IPS DF 19.7 (cell line): ENCODE measurements at places on chromosomes 7 and 10.

- no peak for DNase-seq
Measured at GRCh38 chr7:27180431-27181420, 4.3 kb downstream of the HOXA11 start.

DNA sequence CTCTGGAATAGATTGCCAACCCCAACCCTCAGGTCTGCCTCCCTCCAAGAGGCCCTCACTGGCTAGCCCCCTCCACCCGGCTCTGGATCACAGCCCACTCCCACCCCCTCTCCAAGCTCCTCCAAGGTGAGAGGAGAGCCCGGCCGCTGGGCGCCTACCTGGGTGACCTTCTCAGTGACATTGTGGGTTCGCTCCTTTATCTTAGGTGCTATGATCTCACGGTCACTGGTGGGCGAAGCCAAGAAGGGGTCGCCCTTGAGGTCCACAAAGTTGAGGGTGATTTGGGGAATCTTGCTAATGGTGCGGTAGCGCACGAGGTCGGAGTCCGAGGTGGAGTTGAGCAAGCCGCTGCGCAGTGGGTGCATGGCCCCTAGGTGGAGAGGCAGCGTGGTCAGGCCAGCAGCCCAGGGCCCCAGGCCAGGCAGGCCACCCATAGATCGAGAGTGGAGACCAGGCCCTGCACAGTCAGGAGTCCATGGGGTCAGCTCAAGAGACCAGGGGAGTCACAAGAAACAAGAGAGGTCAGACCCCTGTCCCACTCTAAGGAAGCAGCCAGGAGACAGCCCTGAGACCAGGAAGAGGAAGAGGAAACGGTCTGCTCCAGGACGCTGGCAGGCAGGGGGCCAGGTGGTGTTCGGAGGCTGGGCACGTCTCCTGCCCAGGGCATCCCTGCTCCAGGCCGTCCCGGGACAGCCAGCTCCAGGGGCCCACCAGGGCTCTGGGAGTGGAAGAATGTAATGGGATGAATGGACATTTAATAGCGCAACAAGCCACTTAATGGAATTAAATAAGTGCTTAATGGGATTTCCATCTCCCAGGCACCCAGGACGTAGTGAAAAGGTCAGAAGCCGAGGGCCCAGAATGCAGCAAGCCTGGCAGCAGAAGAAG, 20.7 kb downstream of the KCNH2 start:
- DNase-seq = no peak

- no peak for DNase-seq
Measured at GRCh38 chr7:20032741-20033140, 184.4 kb downstream of the MACC1 start.

DNA sequence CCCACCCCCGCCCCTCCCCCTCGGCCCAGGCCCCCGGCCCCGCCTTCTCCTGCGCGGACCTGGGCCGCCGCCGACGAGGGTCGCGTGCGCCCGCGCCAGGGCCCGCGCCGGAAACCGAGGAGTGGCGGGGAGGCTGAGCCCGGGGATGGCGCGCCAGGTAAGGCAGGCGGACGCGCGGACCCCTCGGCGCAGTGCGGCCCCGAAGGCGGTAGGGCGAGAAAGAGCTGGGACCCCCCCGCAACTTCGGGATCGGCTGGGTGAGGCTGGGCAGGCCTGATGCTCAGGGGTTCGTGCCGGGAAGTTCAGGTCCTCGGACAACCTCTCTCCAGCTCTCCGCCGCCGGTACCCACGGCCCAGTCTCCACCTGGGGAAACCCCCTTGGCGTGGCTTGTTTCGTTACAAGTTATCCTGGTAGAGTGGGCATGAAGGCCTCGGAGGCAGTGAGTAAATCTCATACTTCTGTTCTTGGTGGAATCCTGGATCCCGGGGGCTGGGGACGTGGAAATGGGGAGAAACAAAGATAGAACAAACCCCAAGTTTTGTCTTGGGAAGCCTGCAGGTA, 58.4 kb downstream of the ZNF467 start:
- no peak for DNase-seq

DNA sequence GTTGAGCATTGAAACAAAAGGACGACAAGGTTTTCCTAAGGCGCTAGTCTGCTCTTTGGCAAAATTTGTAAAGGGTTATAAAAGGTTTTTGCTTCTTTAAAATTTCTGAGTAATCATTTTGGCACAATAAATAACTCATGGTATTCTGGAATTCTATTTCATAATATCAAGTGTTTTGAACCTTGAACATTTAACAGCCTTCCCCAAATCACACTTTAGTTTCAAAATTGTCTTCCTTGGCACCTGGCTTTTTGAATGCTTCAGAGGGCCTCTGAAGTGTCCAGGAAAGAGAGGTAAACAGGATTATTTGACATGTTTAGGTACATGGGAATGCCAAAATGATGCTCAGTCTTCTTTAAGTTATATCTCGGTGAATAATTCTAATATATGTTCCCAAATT, 220.8 kb downstream of the PHF14 start:
- DNase-seq = no peak

DNA sequence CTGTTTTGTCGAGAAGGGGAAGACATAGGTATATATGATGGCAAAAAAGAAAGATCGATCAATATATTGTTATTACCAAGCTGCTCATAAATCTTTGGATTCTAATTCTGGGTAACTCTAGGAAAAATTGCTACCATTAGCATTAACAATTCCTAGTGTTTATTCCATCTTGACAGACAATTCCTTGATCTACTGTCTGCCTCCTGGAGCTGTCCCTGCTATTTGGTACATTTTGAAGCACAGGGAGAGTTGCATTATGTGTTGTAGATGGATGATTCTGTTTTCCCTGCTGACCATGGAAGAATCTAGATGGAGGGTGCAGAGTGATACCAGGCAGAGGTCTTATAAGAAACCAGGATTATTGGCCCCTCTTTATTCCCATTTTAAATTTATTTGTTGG, 29.1 kb upstream of the SEM1 start:
- DNase-seq = no peak

DNA sequence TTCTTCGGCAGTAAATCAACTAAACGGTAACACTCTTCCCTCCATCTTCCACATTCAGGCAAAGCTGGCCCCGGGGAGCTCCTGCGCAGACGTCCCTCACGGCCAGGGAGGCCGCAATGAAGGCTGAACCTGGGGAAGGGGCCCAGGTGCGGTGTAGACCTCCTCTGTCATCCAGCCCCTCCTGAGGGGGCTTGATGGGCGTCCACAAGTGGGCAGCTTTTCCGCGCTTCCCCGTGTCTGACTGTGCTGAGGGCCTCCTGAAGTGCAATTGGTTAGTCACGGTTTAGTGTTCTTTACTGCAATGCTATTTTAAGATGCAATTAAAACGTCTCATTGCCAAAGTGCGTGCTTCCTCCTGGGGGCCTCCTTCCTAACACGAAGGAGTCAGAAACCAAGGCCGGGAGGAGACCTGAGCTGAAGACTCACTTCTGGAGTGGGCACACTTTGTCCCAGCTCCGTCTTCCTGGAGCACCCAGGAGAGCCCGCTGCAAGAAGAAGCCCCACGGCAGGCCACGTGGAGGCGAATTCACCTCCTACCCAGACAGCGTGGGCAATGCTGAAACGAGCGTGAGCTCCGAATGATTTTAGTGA, 173.3 kb downstream of the ELFN1 start:
- DNase-seq = no peak

DNA sequence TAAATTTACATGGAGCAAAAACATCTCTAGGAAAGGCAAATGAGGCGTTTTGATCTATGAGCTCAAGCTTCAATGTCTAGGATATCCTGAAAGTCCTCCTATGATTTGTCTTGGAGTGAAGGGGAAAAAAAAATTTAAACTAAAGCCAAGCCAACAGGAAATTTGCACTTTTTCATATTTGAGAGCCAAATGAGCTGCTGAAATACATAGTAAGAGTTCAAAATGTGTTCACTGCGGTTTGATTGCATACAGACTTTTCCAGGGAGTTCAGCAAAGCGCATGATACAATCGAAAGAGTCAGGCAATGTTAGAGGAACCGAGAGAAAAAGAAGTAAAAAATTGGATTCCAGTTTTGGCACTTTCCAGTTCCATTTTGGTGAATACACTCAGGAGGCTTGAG, 633.4 kb upstream of the MGMT start:
- DNase-seq = no peak

GRCh38 chr10:69636273-69636575, 6.2 kb downstream of the FAM241B start:
- no peak for DNase-seq

GRCh38 chr7:52995676-52996075, 39.8 kb upstream of the POM121L12 start:
- no peak for DNase-seq

- no peak for DNase-seq
Measured at GRCh38 chr10:61529208-61529607, 76.0 kb upstream of the TMEM26 start.

DNA sequence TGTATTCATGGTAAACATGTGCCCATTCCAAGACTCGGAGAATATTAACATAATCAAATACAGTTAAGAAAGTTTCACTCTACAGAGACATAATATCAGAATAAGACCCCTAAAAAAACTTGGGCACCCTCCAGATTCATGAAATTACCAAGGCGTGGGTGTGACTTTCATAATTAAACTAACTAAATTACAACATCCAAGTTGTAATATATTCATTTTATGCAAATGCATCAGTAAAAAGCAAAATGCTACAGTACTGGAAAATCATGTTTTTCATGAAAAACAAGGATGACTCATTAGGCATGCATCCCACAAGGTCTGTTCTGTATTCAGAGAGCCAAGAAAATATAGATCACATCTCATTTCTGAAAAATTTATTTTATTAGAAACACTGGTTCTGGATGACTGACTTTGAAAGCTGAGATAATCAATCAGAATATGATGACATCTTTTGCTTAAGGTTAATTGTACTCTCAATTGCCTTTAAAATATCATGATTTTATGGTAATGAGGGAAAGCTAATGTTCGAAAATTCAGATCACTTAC, 248.8 kb upstream of the SMIM30 start:
- DNase-seq = no peak

GRCh38 chr7:15104411-15105092, 202.0 kb upstream of the DGKB start:
- no peak for DNase-seq

- DNase-seq = no peak
Measured at GRCh38 chr7:118003476-118003875, 130.2 kb upstream of the CTTNBP2 start.

DNA sequence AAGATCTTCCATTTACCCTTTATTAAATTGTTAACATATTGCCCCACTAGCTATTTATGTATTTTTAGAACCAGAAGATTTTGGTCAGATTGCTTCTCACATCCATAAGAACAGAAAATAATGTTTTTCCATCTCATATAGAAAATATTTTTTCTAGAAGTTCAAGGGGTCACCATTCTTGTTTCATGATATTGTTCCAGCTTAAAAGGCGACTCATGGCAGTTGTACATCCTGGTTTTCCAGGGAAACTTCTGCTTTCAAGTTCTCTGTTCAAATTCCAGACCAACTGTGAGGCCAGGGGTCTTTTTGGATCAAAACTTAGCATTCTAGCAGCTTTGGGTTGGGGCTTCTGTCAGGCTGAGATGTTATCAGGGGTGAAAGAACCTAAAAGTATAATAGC, 84.4 kb downstream of the LRRC4 start:
- DNase-seq = no peak

GRCh38 chr10:32787690-32788284, 170.2 kb downstream of the ITGB1 start:
- no peak for DNase-seq

GRCh38 chr7:39459636-39460035, 106.6 kb upstream of the YAE1 start:
- no peak for DNase-seq

- no peak for DNase-seq
Measured at GRCh38 chr7:44587843-44588711, 6.0 kb upstream of the TMED4 start.

- no peak for DNase-seq
Measured at GRCh38 chr10:124577651-124578050, 116.0 kb downstream of the LHPP start.

- DNase-seq = no peak
Measured at GRCh38 chr10:59018977-59019376, 157.5 kb upstream of the PHYHIPL start.

DNA sequence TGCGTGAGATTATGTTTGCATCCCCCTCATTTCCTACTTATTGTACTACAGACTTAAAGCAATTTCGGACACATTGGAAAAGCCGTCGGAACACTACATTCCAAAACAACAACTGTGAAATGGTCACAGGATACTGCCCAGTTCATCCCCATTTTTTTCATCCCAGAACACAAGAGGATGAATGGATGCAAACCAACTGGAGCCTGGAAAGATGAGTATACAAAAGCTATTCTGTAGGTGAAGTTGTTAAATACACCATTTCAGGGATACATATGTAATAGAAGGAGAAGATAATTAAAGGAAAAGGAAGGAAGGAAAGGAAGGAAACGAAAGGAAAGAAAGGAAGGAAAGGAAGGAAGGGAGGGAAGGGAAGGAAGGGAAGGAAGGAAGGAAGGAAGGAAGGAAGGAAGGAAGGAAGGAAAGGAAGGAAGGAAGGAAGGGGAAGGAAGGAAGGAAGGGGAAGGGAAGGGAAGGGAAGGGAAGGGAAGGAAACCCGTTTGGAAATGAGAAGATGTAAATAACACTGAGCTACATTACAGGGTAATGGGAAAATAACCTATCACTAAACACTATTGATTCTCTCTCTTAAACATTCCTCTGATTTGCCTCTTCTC, 48.6 kb upstream of the C7orf33 start:
- no peak for DNase-seq

DNA sequence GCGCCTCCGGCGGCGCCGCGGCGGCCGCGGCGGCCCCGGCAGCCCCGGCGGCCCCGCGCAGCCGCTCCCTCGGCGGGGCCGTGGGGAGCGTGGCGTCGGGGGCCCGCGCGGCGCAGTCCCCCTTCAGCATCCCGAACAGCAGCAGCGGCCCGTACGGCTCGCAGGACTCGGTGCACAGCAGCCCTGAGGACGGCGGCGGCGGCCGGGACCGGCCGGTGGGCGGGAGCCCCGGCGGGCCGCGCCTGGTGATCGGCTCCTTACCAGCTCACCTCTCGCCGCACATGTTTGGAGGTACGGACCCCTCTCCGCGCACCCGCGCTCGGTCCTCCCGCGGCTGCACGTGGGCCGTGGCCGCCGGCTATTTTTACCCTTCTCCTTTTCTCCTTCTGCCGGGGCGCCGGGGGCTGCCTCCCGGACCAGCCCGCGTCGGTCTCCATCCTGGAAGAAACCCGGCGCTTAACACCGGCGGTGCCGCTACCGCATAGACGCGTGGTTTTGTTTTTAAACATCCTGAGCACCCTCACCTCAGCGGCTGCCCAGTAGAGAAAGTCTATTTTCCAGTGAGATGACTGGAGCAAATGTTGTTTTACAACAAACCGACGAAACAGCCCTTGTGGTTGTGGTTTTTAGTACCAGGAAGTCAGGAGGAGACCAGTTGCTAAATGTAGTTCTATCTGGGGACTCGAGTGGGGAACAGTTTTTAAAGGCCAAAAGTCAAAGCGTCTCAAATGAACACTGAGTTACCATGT, 1.3 kb downstream of the ZNRF2 start:
- DNase-seq = no peak
